ENCODE measurements at places on chromosomes 11 and 22. TPM values are rescaled to one million over a fixed set of nuclear protein-coding genes. Genes with fewer than 3 reads are reported as not detected.

The TRIM68 gene
- 19.3 TPM for total RNA-seq

The PIH1D2 gene
- 372 TPM for total RNA-seq

The NECTIN1 gene
- total RNA-seq = 71.2 TPM

DNA sequence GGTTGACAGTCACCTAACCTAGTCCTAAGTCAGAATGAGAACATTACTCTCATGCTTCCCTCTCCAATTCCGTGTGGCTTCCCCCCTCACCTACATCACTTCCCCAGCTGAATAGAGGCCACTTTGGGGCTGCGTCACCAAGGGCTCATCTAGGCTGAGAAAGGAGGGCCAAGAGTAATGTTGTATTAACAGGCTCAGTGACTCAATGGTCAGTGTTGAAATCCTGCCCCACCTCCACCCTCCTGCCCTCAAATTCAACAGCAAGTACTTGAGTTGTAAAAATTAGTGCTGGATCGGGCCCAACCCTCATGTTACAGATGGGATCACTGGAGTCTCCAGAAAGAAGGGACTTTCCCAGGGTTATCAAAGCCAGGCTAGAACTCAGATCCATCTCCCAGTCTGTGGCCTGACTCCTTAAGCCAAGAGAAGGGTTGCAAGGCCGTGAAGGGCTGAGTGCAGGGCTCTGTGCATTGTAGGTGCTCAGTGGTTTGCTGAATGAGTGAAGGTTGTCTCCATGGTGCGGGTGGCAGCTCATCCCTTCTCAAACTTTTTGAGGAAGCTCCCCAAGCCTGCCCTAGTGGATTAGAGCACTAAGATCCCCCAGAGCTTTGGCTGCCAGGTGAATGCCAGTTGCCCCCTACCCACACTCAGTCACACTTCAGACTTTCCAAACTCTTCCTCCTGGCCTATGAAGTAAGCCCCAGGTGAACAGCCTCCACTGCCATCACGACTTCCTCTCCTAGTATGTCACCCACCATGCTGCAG, 3.2 kb downstream of the DGAT2 start:
- no peak overlapping the region for H3K27ac ChIP-seq
- H3K36me3 ChIP-seq = no peaks in the 10 kb centered on the region
- peaks cover 11% of the 10 kb centered on the region for H3K27me3 ChIP-seq
- no peak overlapping the region for H3K4me3 ChIP-seq

GRCh38 chr22:46650078-46650810, 30.1 kb downstream of the GRAMD4 start:
- no peaks in the 10 kb centered on the region for H3K36me3 ChIP-seq
- no peak overlapping the region for H3K4me3 ChIP-seq
- peak overlapping the region; percentile 63 for H3K27ac ChIP-seq
- no peak for DNase-seq
- peaks cover 49% of the 10 kb centered on the region for H3K4me1 ChIP-seq

GRCh38 chr22:47374901-47375575, 612.6 kb downstream of the TBC1D22A start:
- no peak overlapping the region for H3K27ac ChIP-seq
- no peaks in the 10 kb centered on the region for H3K36me3 ChIP-seq
- no peaks in the 10 kb centered on the region for H3K4me1 ChIP-seq
- H3K4me3 ChIP-seq = no peak overlapping the region
- no peak for DNase-seq

DNA sequence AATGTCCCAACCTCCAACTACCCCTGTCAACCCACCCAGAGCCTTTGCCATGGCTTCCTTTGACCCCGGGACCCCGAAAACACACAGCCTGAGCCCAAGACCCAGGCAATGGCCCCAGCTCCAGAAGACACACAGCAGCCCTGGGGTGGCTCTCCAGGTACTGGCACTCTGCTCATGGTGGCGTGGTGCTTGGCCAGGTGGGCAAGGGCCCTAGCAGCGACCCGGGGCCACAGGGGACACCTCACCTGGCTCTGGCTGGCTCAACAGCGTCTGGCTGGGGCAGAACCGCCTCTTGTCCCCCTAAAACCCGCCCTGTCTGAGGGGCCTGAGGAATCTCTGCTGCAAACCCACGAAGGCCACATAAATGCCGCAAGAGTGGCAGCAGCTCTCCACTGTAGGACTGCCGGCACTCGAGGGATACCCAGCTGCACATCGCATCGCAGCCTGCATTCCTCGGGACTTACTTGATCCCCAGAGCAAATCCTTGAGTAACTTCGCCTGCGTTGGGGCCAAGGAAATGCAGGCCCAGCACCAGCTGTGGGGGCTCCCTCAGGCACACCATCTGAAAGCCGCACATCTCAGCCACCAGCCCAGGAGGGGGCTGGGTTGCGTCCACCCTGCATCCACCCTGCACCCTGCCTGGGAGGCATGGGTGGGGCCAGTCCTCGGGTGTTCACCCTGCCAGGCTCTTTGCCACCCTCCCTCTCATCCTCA, 23.1 kb upstream of the GNB1L start:
- no peaks in the 10 kb centered on the region for H3K36me3 ChIP-seq
- no peak for DNase-seq
- H3K27ac ChIP-seq = no peak overlapping the region
- H3K4me1 ChIP-seq = peaks cover 11% of the 10 kb centered on the region
- H3K27me3 ChIP-seq = no peaks in the 10 kb centered on the region

- H3K27ac ChIP-seq = no peak overlapping the region
- H3K4me3 ChIP-seq = no peak overlapping the region
- DNase-seq = no peak
- H3K36me3 ChIP-seq = no peaks in the 10 kb centered on the region
- H3K4me1 ChIP-seq = no peaks in the 10 kb centered on the region
Observed at GRCh38 chr11:105298174-105298573, 158.6 kb upstream of the CARD18 start.

- peak overlapping the region; percentile 15 for H3K4me3 ChIP-seq
- H3K4me1 ChIP-seq = peaks cover 17% of the 10 kb centered on the region
- peaks cover 58% of the 10 kb centered on the region for H3K27me3 ChIP-seq
Observed at GRCh38 chr22:46537946-46538813, 760 bp upstream of the CELSR1 start.

DNA sequence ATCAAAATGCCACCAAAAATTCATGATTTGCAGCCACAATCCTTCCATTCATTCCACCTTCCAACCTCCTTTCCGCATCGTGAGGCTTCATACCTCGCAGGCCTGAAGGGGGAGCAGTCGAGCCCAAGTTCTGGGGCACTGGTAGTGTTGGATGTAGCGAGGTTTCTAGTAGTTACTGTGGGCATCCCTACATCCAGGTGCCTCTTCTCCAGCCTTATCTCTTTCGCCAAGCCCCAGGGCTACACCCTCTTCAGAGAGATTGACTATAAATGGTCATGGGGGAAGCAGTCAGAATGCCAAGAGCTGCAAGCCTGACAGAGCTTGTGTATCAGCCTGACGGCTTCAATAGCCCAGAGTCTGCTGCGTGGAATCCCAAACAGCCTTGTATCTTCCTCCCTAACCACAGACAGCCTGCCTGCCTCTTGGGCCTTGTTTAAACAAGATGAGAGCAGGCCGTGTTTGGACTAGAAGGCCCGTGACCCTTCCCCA, 28.9 kb downstream of the CLMP start:
- no peaks in the 10 kb centered on the region for H3K4me1 ChIP-seq
- peak; percentile 58 for DNase-seq
- H3K4me3 ChIP-seq = no peak overlapping the region
- H3K27ac ChIP-seq = peak overlapping the region; percentile 54

DNA sequence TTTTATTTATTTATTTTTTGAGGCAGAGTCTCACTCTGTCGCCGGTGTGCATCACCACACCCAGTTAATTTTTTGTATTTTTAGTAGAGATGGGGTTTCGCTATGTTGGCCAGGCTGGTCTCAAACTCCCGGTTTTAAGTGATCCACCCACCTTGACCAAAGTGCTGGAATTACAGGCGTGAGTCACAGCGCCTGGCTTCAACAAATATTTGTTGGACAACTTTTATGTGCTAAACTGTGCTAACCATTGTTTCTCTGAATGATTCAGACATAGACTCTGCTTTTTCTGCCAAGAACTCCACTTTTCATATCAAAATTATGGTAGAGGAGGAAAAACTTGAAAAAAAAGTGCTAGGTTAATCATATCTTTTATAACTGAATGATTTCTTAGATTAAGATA, 36.3 kb downstream of the MMP7 start:
- H3K27me3 ChIP-seq = no peaks in the 10 kb centered on the region
- no peaks in the 10 kb centered on the region for H3K36me3 ChIP-seq
- peaks cover 7% of the 10 kb centered on the region for H3K4me1 ChIP-seq

GRCh38 chr11:23336961-23337360, 476.7 kb upstream of the CCDC179 start:
- no peak for DNase-seq
- H3K4me1 ChIP-seq = no peaks in the 10 kb centered on the region
- H3K36me3 ChIP-seq = no peaks in the 10 kb centered on the region
- no peak overlapping the region for H3K27ac ChIP-seq

GRCh38 chr11:62601122-62601371, 618 bp downstream of the MTA2 start:
- peak; percentile 55 for DNase-seq
- H3K4me1 ChIP-seq = peaks cover 36% of the 10 kb centered on the region
- H3K27me3 ChIP-seq = no peaks in the 10 kb centered on the region
- peak overlapping the region; percentile 100 for H3K27ac ChIP-seq

DNA sequence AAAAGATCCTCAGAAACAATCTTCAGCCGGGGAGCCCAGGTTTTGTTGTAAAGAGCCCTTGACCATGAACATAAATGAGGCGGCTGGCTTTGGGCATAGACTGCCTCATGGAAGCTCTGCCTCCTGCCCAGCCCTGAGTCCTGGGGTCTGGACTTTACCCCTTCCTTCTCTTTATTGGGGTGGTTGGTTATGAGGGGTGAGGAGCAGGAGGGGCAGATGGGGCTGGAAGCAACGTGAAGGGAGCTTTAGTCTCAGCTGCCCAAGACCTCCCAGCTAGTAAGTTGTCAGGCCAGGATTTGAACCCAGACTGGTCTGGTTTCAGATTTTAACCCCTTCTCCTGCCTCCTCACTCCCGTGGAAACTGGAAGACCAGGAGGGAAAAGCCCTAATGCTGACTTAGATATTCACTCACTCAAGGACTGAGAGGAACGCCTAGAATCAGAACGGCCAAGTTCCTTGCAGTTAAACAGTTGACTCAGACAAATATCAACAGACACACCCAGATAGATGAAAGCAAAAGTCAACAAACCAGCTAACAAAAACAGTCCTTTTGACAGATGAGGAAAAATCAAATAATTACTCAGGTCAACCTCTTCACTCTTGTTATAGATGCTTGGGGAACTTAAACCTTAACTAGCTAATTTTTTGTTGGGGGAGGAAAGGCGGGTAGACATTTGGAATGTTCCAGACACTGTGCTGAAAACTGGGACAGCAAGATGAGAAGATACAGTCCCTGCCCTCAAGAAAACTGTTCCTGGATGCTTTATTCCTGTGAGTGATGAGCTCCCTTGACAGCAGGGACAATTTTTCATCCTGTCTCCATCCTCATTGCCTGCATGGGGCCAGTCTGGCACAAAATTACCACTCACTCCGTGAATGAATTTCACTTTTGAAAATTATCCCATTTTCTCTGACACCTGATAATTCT, 20.8 kb upstream of the ARRB1 start:
- H3K4me1 ChIP-seq = peaks cover 27% of the 10 kb centered on the region
- DNase-seq = peak; percentile 39
- H3K36me3 ChIP-seq = no peaks in the 10 kb centered on the region
- H3K4me3 ChIP-seq = peak overlapping the region; percentile 31
- no peaks in the 10 kb centered on the region for H3K27me3 ChIP-seq
- peak overlapping the region; percentile 82 for H3K27ac ChIP-seq

- H3K4me3 ChIP-seq = no peak overlapping the region
- H3K27me3 ChIP-seq = no peaks in the 10 kb centered on the region
- no peak overlapping the region for H3K27ac ChIP-seq
- DNase-seq = no peak
Observed at GRCh38 chr11:13327421-13327820, 49.8 kb downstream of the BMAL1 start.

DNA sequence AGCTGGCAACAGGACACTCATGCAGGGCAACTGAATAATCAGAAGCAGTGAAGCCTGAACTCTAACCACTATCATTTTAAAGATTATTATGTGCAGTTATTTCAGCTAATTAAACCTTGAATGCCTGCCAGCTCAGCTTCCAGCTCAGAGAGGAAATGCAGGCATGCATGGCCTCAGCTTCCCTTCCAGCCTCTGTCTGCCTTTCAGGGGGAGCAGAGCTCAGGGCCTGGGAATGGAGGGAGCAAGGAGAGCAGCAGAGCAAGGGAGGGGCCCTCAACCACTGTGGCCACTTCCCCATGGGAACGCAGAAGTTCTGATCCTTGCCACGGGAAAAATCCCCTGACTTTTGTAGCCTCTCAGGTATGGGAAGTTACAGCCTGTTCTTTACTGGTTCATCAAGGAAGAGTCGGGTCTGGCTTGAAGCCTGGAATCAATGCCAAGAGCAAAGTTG, 32.5 kb upstream of the APLNR start:
- H3K4me3 ChIP-seq = no peak overlapping the region
- no peaks in the 10 kb centered on the region for H3K27me3 ChIP-seq
- H3K4me1 ChIP-seq = no peaks in the 10 kb centered on the region
- DNase-seq = no peak

DNA sequence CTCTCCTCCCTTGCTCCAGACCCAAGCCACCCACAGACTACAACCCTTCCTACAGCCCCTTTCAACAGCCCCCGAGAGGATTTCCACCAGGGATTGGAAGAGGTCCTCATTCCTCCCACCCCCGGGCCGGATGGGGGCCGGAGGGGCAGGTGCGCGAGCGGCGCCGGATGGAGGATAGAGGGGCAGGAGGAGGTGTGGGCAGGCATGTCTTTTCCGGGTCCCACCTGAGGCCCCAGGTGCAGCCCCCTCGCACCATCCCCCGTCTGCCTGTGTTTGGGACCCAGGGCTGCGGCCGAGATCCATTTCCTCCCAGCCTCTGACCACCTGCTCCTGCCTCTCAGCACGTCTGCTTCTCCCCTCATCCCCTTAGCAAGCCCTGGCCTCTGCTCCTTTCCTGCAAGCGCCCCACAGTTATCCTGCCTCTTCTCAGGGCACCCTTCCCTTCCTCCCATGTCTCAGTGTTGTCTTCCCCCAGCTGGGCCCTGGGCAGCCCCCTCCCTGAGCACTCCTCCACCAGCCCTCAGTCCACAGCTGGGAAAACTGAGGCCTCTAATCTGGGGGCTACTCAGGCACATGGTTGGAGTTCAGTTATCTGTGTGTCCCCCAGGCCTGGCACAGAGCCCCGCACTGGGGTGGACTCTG, 19.3 kb upstream of the CBX7 start:
- DNase-seq = no peak
- peaks cover 6% of the 10 kb centered on the region for H3K27me3 ChIP-seq
- H3K4me1 ChIP-seq = peaks cover 31% of the 10 kb centered on the region

Data from transverse colon (tissue), 4 donors.